Placental pericyte (primary cell): ENCODE measurements at places on chromosomes 5 and 9. TPM values are rescaled to one million over a fixed set of nuclear protein-coding genes. Genes with fewer than 3 reads are reported as not detected.

The ARL14EPL gene
- total RNA-seq: not detected in 2 replicates

The TTC23L gene
- total RNA-seq: not detected in 2 replicates

The PCDHGC4 gene
- total RNA-seq: 4.4 and 5.0 TPM in 2 replicates

The ATP10B gene
- not detected in 2 replicates for total RNA-seq
